ENCODE measurements at places on chromosomes 5 and 9. TPM values are rescaled to one million over a fixed set of nuclear protein-coding genes. Genes with fewer than 3 reads are reported as not detected.

TUT7 gene
- 39.7 TPM for total RNA-seq

IL5 gene
- not detected for total RNA-seq

ANKH gene
- total RNA-seq: 4.7 TPM

AJM1 gene
- 1.8 TPM for total RNA-seq

PCDHGB6 gene
- total RNA-seq: 2.3 TPM

MUSK gene
- total RNA-seq: not detected

AHRR gene
- total RNA-seq: 2.4 TPM

SLC36A2 gene
- total RNA-seq: not detected

GRK6 gene
- total RNA-seq: 21.3 TPM

SLC30A5 gene
- total RNA-seq: 61.9 TPM

GPRIN1 gene
- total RNA-seq: 15.3 TPM

MCTP1 gene
- 22.3 TPM for total RNA-seq

IL3 gene
- not detected for total RNA-seq

LCNL1 gene
- total RNA-seq: not detected

NDUFS6 gene
- total RNA-seq: 42.8 TPM

OR1J2 gene
- not detected for total RNA-seq

SLC6A18 gene
- total RNA-seq: not detected

CDH9 gene
- not detected for total RNA-seq

FABP6 gene
- total RNA-seq: not detected

DDX4 gene
- not detected for total RNA-seq

PFN3 gene
- not detected for total RNA-seq

LCN1 gene
- not detected for total RNA-seq

SLC6A7 gene
- total RNA-seq: not detected

SSNA1 gene
- total RNA-seq: 45.5 TPM

TOPORS gene
- total RNA-seq: 49.0 TPM

DNAI1 gene
- total RNA-seq: not detected

SPARC gene
- total RNA-seq: 103 TPM

GPR21 gene
- 0.50 TPM for total RNA-seq

LCN12 gene
- 0.40 TPM for total RNA-seq

OR13C4 gene
- total RNA-seq: not detected

DMRT3 gene
- total RNA-seq: not detected

NOXA1 gene
- 2.1 TPM for total RNA-seq

SEC61B gene
- total RNA-seq: 134 TPM

CD14 gene
- not detected for total RNA-seq

KCNV2 gene
- total RNA-seq: not detected

ORM1 gene
- total RNA-seq: not detected

BSPRY gene
- 22.4 TPM for total RNA-seq

STPG3 gene
- not detected for total RNA-seq

FAM169A gene
- 6.9 TPM for total RNA-seq

PCDHB13 gene
- 0.17 TPM for total RNA-seq

Data from renal cortical epithelial cell (primary cell).